Stimulated activated naive CD4-positive, alpha-beta T cell treated with Interleukin-2 at 50 U/mL for 16 hours (primary cell): ENCODE measurements at places on chromosomes 11 and 22.

DNA sequence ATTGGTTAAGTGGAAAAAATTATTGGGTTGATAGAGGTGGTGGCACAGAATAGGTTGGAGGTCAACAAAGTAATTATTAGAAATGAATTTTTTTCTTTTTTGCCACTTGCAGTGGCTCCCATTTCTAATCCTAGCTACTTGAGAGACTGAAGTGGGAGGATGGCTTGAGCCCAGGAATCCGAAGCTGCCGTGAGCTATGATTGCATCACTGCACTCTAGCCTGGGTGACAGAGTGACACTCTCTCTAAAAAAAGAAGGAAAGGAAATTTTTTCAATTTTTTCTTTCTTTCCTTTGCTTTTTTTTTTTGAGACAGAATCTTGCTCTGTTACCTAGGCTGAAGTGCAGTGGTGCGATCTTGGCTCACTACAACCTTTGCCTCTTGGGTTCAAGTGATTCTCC lies 2.2 kb upstream of the BCO2 start:
- DNase-seq = no peak

GRCh38 chr11:90438069-90438468 lies 215.2 kb upstream of the CHORDC1 start:
- no peak for DNase-seq

DNA sequence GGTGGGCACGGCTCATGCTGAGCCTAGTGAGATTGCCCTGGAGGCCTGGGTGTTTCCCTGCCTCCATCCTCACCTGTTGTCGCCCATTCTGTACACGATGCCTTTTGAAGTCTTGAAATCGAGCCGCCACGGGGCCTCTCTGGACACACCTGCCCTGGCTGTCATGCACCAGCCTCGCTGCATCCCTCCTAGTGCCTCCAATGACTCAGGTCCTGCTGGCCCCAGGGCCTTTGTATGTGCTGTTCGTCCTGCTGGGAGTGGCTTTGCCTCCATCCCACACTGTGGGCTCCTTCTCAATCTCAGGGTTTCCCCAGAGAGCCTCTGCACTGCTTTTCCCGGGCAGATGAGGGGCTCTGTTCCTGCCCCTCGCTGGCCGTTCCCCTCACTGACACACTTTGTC lies 8.9 kb upstream of the MYEOV start:
- no peak for DNase-seq

GRCh38 chr11:1761110-1761856 lies 2.4 kb downstream of the CTSD start:
- DNase-seq = no peak

DNA sequence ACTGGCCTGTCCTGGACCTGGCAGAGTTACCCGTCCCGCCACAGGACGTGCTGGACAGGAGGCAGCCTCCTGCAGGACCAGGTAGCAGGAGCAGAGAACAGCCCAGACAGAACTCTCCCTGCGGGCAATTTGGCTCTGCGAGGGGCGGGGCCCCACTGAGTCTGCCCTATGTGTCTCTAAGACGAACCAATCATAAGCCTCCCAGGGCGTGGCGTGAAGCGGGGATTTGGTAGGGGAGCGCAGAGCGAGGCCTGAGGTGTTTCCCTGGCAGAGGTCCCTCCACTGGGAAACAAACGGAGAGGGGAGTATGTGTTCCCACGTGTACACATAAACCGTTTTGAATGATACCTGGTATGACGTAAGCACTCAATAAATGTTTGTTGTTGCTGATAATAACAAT lies 7.4 kb downstream of the CD82 start:
- DNase-seq = peak; percentile 21

DNA sequence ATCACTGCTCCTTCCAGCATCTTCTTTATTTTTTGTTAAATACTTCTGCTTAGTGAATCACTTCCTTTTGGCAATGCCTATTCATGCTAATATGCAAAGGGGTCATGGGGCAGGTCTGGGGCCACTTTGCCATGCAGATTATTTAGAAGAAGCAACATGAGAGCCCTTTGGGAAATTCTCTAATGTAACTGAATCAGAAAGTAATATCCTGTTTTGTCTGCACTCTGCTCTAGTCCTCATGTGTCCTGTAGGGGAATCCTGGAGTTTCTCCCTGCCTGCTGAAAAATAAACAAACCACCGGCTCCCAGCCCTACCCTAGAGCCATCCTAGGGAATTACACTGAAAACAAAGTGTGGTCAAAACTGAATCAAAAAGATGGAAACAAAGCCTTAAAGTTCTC lies 176.5 kb upstream of the POU2AF2 start:
- no peak for DNase-seq

DNA sequence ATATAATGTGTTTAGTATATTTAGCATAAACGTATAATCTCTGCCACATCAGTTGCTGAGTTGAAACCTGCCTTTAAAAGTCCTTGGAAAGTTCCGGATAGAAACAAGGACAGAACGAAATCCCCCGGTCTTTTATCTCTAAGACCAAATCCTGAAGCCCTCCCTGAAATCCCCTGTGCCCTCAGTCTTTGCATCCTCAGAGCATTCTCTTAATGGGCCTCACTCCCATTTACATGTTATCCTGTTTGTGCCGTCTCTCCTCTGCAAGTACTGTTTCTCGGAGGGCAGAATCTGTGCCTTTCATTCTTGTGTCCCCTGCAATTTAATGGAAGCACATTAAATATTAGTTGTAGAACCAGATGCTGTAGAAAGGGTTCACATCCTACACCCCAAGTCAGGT lies 56.0 kb downstream of the ZNRF3 start:
- no peak for DNase-seq

DNA sequence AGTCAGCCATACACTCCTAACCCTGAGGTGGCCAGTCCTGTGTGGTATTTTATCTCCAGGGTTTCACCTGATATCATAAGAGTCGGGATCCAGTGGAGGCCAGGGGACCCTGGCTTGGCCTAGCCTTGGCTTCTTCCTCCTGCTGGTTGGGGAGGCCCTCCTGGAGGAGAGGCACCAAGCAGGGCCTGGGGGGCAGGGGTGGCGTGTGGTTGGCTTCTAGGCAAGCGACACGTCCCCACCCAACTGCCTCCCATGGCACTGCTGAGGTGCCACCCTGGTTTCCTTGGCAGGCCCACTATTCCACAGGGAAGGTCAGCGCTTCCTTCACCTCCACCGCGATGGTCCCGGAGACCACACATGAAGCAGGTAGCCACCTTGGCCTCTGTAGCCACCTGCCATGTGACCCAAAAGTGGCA lies 20.4 kb downstream of the PPIL2 start:
- no peak for DNase-seq

DNA sequence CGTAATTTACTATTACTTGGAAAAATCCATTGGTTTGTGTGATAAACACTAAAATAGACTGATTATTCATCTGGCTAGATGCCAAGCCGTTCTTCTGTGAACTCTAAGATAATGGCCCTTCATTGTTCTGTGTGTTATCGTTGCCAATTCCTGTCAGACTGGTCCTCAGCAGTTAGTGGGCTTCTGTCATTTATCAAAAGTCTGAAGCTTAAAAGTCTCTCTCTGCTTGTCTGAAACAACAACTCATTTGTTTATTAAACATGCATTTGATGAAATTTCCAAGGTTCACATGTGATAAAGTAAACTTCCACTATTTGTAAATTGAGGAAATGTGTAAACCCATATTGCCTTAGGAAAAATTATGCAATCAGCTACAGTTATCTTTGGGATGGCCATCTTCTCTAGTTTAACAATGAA lies 21.1 kb upstream of the RDX start:
- no peak for DNase-seq

- peak; percentile 93 for DNase-seq
Measured at GRCh38 chr22:37229805-37230672, 14.0 kb downstream of the RAC2 start.

- no peak for DNase-seq
Measured at GRCh38 chr11:110835106-110835505, 122.9 kb upstream of the ARHGAP20 start.

GRCh38 chr11:91563176-91563575 lies 661.4 kb upstream of the FAT3 start:
- DNase-seq = no peak

DNA sequence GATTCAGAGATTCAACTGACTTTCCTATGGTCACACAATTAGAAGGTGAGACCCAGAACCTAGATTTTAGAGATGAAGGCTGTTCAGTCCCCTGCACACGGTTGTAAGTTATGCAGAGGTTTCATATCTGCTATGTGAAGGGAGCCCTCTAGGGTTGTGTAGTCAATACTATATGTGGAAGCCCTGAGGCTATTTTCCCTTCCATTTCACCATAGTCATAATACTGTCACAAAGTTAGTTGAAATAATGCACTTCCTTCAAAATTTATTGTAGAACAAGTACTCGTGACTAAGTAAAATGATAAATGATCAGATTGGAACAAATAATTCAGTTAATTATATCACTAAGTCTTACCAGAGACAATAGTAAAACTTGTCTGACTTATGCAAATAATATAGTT lies 48.8 kb downstream of the ENDOD1 start:
- DNase-seq = no peak

GRCh38 chr11:91969486-91969885 lies 255.1 kb upstream of the FAT3 start:
- DNase-seq = no peak
